ENCODE measurements at places on chromosomes 2 and 18.

- DNase-seq: no peak
Measured at GRCh38 chr2:186603286-186603685, 13.4 kb downstream of the ITGAV start.

GRCh38 chr18:48116017-48116416, 185.6 kb upstream of the SMAD2 start:
- no peak for DNase-seq

DNA sequence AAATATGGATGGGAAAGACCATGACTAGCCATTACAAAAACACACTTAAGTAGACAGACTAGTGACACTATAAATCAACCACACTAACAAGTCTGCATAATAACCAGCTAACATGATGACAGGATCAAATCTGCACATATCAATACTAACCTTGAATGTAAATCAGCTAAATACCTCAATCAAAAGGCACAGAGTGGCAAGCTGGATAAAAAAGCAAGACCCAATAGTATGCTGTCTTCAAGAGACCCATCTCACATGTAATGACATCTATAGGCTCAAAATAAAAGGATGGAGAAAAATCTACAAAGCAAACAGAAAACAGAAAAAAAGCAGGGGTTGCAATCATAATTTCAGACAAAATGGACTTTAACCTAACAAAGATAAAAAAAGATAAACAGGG, 16.3 kb downstream of the PFN4 start:
- no peak for DNase-seq

GRCh38 chr2:158637357-158637756, 157.8 kb upstream of the DAPL1 start:
- no peak for DNase-seq

DNA sequence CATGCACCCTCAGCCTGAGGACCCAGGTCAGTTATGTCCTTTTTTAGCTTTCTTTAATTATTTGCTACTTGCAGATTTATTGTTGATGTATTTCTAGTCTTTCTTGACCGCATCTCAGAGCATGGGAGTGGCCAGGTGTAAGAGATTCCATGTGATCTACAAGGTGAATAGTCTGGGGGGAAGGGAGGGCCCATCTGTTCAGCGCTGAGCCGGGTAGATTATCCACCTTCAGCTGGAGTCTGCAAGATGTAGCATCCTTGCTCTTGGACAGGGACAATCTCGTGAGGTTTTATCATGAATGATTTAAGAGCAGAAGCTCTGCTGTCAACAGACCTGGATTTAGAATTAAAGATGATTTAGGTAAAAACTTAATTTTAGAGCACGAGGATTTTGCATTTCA, 12.0 kb upstream of the DGKD start:
- no peak for DNase-seq

DNA sequence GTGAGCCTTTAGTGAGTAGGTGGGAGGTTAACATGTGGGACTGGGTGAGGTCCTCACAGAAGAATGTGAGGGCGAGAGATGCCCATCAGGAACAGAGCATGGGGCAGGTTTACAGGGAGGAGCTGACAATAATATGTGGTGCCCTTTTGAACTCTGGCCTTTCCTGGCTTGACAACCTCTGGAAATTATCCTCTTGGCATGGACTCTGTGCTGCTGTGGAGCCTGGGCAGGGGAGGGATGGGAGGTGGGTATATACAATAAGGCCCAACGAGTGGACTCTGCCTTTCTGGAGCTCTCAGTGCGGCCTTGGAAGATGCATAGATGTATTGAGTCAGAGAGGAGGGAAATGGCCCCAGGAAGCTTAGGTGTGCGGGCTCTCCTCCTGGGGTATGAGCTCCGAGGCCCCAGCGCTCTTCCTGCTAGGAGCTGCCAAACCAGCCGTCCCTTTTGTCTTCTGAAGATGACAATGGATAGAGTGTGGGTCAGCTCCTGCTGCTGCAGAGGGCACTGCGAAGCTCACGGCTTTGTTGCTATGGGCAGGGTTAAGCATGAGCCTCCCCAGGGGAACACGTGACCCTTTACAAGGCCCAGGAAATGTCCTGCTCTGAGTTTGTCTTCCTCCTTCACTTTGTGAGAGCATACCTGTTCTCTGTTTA, 8.7 kb upstream of the PSD4 start:
- no peak for DNase-seq

- DNase-seq: no peak
Measured at GRCh38 chr2:143706354-143706753, 577.1 kb downstream of the ARHGAP15 start.

- DNase-seq: no peak
Measured at GRCh38 chr2:23954325-23955014, 14.2 kb downstream of the UBXN2A start.
